NCI-H187 treated with DMSO at 0.1 percent for 48 hours (cell line): ENCODE measurements at places on chromosomes 16 and 17.

- no peak for DNase-seq
Observed at GRCh38 chr16:30948667-30949649, at the start of gene ORAI3. TSS of gene ORAI3 (plus strand) at chr16:30949068. CDS start at chr16:30949290, 222 bp downstream.

DNA sequence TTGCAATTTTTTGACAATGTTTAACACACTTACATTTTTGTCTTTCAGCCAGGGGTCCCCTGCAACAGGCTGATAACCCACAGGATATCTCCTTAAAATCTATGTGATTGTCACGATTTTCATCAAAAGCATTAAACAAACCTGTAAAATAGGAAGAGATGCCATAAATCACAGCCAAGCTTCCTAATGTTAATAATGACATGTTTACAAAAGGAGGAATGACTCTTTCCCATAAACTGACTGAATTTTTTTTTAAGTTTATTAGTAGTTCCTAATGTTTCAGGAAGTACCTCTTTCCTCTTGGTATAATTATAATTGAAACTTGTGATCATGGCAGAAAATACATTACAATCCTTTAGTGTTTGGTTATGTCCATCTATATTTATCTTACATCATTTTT lies 119.6 kb downstream of the CA4 start:
- no peak for DNase-seq

- DNase-seq, result no peak
Observed at GRCh38 chr17:80116276-80116920, 15.0 kb downstream of the GAA start.

- DNase-seq, result no peak
Observed at GRCh38 chr16:50697881-50698767, 4.7 kb downstream of the NOD2 start.

- DNase-seq, result no peak
Observed at GRCh38 chr17:31673076-31673475, 186.0 kb downstream of the COPRS start.

- DNase-seq, result no peak
Observed at GRCh38 chr17:1059131-1059795, 62.3 kb downstream of the TIMM22 start.

DNA sequence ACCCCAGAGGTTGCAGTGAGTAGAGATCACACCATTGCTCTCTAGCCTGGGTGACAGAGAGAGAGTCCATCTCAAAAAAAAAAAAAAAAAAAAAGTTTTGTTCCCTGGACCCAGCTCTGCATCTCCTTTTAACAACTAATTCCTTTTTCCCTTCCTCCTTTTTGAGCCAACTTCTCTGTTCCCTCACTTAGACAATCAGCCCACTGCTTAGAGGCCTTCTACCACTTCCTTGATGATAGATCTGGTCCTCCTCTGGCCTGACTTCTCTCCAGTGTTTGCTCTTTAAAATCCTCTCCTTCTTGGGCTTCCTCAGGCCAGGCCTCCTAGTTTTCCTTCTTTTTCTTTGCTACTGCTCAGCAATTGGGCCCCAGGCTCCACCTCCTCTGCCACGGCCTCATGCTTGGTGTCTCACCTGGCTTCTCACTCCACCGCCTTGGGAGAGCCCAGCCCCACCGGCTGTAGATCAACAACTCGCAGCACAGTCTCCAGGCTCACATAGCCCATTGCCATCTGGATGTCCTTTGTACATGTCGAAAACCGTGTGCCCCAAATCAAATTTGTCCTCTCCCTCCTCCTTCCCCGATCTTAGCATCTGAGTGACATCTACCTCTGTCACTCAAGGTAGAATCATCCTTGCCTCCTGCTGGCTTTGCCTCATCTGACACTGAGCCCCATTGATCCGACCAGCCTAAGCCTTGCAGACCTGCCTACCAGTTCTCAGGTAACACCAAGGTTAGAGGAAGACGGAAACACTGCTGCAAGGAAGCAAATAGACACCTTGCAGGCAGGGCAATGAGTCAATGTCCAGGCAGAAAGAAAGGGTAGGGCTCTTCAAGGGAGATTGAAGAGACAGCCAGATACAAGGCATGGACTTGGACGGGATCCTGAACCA lies 17.4 kb downstream of the ARHGAP27 start:
- DNase-seq, result no peak

DNA sequence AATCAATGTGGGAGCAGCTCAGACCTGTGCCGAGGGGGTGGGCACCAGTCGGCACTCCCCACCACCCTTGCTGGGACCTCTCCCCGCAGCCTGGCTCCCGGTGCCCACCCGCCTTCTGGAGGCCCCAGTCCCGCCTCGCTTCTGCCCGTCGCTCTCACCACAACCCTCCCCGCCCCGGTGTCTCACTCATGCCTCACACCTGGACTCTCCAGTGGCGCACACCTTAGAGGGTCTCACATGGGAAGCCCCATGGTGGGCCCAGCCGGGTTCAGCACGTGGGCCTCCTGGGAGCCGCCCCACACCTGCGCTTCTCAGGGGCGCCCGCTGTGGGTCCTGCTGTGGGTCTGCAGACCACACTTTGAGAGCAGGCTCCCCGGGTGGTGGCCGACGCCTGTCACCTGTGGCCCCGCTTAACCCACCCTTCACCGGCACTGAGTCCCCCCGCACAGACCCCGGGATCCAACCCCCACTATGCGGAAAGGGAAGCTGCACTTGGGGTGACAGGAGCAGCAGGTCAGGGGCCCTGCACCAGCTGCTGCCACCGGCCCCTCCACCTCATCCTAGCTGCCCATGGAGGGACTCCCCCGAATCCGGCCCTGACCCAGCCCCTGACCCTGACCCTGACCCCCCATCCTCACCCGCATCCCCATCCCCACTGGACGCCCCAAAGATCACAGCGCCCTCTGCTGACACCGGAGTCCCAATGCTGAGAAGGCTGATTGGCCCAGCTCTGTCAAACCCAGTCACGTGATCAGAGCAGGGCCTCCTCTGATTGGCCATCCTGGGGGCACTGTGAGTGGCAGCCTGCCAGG lies 27.4 kb upstream of the SLC38A10 start:
- no peak for DNase-seq

GRCh38 chr16:84737192-84738011 lies 37.6 kb downstream of the USP10 start:
- DNase-seq, result no peak

- DNase-seq, result no peak
Observed at GRCh38 chr16:66857437-66857836, 13.2 kb downstream of the CA7 start.

- no peak for DNase-seq
Observed at GRCh38 chr17:58539698-58540097, 25.3 kb upstream of the MTMR4 start.

DNA sequence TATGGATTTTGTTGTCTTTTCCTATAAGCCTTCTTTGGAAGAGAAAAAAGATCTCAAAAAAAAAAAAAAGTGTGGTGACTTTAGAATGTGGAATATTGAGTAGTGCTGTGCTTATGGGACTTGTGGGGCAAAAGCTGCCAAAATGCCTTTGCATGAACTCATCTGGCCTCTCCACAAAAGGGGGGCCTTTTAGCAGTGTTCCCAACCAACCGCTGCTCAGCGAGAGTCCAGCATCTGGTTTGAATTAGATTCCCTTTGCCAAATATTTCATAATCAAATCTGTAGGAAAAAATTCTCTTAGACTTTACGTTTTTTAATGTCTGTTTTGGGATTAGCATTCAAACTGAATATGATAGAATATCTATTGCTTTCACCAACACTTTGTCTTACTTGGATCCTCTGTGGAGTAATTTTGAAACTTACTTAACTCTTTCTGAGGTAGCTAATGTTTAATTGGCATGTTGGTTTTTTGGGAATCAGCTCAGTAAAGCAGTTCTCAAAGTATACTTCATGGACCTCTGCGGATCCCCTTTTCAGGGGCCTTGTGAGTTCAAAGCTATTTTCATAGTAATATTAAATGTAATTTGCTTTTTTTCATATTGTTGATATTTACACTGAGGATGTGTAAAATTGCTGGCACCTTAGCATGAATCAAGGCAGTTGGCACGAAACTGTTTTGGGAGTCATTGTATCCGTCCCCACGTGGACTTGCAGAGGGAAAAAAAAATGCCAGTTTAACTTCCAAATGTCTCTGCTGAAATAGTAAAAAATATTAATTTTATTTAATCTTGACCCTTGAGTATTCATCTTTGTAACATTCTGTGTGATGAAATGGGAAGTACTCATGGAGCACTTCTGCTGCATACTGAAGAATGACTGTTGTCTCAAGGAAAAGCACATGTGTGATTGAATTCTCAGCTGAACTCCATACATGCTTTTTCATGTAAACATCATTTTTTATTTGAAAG lies 34.7 kb upstream of the VPS4A start:
- no peak for DNase-seq

- DNase-seq, result no peak
Observed at GRCh38 chr16:51907680-51908079, 639.3 kb downstream of the TOX3 start.

DNA sequence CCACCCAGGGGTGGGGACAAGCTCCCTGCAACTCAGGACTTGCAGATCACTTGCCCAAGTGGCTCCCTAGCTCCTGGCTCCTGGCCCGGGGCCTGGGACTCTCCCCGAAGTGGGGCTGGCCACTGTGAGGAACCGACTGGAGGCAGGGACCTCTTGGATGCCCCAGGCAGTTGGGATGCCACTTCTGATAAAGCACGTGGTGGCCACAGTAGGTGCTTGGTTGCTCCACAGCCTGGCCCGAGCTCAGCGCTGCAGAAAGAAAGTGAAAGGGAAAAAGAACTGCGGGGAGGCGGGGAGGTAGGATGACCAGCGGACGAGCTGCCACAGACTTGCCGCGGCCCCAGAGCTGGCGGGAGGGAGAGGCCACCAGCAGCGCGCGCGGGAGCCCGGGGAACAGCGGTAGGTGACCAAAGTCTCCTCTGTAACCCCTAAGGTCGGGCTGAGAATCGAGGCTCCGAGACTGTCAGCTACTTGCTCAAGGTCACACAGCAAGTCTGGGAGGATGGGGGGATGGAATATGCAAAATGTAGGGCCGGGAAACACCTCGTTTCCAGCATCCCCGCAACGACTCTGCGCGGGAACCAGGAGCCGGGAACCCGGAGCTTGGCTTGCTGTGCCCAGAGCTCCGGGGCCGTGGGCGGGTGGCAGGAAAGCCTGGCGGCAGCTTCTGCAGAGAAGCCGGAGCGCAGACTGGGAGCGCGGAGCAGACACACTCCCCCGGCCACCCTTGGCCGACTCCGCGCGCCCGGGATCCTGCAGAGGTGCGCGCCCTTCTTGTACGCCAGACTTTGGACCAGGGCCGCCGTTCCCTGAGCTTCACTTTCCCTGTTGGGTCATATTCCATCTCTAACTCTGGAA lies 1.9 kb downstream of the CIITA start:
- no peak for DNase-seq

DNA sequence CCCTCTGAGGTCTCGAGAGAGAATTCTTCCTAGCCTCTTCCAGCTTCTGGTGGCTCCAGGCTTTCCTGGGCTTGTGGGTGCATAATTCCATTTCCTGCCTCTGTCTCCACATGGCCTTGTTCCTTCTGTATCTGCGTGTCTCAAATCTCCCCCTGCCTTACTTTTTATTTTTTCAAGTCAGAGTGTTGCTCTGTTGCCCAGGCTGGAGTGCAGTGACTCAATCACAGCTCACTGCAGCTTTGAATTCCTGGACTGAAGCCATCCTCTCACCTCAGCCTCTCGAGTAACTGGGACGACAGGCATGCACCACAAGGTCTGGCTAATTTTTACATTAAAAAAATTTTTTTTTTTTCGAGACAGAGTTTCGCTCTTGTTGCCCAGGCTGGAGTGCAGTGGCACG lies 120.6 kb downstream of the SHISA9 start:
- DNase-seq, result no peak

DNA sequence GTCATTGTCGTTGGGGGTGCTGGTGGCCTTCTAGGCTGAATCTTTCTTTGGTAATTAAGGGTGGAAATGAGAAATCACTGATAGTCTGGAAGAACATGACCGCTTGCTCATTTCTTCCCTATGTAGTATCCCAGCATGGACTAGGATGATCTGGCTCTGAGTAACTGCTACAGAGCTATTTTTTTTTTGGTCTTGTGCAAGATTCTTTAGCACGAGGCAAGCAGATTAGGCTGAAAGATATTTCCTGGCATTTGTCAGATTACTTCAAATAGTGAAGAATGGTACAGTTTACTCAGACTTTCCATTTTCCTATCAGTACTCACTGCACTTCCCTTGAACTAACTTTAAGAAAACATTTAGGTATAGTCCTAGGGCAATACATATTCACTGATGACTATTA lies 89.0 kb downstream of the SYCE1L start:
- DNase-seq, result no peak

GRCh38 chr17:5874486-5874885 lies 195.7 kb upstream of the WSCD1 start:
- no peak for DNase-seq

GRCh38 chr17:82246365-82247181 lies 17.7 kb downstream of the SLC16A3 start:
- DNase-seq, result no peak

DNA sequence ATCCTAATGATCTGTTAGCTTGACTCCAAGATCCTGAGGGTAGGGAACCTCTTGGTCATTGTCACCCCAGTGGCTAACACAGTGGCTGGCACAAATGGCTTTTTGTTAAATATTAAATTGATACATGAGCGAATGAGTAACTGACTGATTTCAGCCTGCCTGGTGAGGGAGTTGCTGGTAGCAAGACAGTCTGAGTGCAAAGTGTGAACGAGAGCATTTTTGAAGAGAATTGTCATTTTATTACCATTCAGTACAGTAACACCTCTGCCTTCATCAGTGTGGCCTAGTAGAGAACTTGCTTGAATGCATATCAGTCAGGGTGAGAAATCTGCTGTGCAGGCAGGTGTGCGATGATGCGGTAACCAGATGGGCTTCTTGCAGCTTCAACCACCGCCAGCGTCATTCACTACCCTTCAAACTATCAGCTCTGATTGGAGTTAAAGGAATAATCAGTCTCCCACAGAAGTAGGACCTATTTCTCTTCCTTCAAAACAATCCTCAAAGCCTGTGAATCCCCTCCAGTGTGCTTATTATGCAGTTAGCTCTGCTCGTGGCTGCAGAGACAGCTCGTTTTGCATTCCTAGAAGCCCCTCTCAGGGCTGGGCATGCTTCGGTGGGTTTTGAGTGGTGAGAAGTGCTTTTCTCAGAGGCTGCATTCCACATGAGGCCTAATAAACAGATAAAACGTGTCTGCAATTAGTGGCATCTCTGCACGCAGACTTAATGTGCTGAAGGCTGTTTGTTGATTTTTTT lies 29.0 kb downstream of the HEXIM2 start:
- no peak for DNase-seq
